NCI-H526 (cell line): ENCODE measurements at places on chromosomes 6 and 20.

- no peak for DNase-seq
Observed at GRCh38 chr6:111237852-111238251, 150.5 kb downstream of the SLC16A10 start.

- DNase-seq = peak; percentile 18
Observed at GRCh38 chr20:25285091-25285647, 37.3 kb downstream of the PYGB start.

DNA sequence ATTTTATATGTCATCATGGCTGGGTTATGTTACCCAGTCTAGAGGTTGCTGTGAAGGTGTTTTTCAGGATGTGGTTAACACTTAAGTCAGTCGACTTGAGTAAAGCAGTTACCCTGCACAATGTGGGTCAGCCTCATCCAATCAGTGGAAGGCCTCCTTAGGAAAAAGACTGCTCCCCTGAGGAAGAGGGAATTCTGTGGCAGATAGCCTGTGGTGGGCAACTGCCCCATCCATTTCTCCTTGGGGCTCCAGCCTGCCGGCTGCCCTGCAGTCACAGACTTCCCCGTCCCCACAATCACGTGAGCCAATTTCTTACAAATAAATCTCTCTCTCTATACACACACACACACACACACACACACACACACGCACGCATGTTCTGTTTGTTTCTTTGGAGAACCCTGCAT, 34.5 kb upstream of the MPC1 start:
- DNase-seq = no peak

DNA sequence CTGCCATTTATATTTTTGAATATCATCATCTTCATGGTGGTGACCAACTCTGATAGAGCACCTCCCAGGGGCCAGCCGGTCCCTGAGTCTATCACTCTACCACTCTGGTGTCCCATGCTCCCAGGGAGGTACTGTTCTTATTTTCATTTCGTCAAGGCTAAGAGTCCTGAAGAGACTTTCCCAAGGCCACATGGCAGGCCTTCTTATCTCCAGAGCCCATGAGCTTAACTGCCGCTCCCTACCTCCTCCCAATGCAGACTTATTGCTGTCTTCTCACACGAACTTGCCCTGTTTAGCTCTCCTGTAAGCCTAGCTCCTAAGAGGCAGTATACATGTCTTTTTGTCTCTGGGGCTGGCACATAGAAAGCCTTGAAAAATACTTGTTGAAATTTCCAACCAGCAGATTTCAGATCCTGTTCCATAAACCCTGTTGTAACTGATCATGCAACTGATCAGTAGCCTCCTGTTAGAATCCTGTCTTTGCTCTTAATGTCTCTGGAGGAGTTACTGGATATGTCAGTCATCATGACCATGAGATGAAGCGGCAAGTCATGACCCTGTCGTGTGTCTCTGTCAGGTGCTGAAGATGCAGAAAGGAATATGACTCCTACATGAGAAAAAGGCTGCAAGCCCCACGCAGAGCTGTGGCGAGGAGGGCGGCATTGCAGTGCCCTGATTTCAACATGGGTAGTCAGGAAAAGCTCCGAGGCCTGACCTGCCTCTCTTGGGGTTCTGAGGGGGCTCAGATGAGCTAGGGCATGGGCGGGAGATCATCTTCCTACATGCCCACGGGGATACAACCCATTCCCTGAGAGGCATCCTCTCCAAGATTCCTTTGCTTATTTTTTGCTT, 60.0 kb downstream of the TTI1 start:
- no peak for DNase-seq

DNA sequence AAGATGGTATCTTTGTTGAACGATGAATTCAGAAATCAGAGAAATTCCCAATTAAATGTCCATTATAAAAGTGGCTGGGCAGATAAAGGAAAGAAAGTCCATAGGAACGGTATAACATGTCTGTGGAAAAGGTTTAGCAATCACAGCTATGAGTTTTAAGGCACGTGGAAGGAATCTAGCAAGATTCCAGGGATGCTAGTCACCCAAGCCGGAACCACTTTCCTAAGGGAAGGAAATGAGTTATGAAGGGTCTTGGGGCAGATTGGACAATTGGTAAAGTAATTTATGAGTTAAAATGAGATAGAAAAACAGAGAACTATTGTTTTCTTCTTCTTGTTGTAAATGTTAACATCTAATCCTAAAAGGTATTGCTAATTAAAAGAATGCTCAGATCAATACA, 384.8 kb downstream of the ADGRB3 start:
- DNase-seq = no peak

GRCh38 chr6:10373642-10374359, 41.1 kb downstream of the TFAP2A start:
- DNase-seq = no peak

- peak; percentile 5 for DNase-seq
Observed at GRCh38 chr6:6599468-6599873, 11.0 kb downstream of the LY86 start.

DNA sequence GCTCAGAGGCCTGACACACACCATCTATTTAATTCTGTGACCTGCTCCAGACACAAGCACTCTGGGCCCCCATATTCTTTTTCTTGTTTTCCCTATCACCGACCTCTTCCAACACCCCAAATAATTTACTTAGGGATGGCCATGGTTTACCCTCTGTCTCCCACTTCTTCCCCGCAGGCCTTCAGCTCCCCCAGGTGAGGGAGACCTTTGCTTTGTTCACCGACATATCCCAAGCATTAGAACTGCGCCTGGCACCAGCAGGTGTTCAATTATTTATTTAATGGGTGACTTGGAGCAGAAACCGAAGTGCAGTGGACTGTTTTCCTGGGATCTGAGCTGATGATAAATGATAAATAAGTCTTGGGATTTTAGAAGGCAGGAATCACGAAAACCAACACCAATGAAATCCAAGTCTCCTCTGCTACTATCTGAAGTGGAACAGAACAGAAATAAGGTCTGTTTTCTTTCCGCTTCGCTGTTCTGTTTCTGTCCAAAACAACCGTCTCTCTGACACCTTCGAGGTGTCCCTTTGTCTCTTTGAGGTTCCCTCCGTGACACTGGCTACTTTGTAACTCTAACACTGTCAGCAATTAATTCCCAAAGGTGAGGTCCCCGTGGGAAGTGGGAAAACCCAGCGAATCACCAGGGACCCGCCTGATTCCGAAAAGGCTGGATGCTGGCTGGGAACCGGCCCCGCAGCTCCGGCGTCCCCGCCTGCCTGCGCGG, 1.1 kb upstream of the RIN2 start:
- peak; percentile 58 for DNase-seq

DNA sequence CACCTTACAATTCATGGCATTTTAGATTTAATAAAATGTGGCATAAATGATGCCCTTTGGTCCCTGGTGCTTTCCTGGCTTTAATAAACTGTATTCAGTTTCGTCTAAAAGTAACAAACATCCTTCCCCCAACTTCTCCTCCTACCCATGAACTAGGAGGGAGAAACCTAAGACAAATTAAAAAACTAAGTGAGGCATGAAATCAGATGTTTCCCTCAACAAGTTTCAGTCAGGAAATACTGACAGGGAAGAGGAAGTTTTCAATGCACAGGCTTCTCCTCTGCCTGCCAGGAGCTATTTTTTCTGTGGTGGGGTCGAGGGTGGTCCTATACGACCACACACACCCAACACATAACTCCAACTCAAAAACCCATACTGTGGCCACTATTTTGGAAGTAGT, 10.0 kb downstream of the HBS1L start:
- DNase-seq = no peak

DNA sequence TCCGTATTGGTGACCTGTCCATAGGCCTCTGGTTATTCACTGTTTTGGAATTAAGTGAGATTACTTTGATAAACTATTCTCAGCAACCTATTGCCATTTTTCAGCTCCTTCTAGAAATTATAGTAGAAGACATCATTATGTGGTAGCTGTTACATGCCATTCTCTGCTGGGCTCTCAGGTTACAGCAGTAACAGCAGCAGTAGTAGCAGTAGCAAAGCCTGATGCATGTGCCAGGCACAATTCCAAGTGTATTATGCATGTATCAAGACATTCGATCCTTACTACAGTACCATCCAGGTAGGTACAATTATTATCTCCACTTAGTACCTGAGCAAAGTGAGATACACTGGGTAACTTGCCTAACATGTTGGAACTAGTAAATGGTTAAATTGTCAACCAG, 74.3 kb downstream of the RPS12 start:
- no peak for DNase-seq

DNA sequence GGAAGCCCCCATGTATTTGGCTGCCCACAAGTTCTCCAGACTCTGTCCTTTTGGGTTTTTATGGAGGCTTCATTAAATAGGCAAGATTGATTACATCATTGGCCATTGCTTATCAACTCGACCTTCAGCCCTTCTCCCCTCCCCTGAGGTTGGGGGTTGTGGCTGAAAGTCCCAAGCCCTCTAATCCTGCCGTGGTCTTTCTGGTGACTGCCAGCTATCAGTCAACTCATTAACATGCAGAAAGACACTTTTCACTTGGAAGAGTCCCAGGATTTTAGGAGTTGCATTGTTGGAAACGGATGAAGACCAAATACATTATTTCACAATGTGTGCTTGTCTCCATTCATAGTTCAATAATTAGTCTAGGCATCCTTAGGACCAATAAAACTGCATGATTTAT, 9.5 kb downstream of the CDC5L start:
- DNase-seq = no peak

GRCh38 chr6:26056583-26057350, 30.5 kb upstream of the HFE start:
- no peak for DNase-seq

DNA sequence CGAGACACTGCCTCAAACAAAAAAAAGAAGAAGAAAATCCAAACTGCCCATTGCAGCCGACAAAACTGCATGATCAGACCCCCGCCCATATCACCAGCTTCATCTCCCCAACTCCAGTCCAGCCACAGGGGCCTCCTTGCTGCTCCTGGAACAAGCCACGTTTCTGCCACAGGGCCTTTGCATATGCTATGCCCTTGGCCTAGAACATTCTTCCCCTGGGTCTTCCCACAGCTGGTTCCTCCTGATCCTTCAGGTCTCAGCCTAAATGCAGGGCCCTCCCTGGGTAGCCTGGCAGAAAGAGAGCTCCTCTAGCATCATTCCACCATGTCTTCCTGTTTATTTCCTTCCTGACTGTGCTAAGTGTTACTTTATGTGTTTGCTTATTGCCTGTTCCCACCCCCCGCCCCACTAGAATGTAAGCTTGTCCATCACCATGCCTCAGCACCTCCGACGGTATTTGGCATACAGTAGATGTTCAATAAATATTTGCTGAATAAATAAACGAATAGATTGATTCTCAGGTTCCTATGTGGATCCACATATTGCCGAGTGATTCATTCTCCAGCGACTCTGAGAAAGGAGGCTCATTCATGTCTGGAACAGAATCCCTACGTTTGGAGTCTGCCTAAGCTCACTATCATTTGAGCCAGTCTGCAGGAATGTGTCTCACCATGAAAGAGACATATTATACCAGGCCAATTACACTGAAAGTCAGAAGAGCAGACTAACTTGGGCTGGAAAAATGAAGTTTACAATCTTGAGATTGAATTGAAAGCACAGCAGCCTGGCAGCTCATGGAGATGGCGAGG, 56.1 kb downstream of the NFATC2 start:
- no peak for DNase-seq

DNA sequence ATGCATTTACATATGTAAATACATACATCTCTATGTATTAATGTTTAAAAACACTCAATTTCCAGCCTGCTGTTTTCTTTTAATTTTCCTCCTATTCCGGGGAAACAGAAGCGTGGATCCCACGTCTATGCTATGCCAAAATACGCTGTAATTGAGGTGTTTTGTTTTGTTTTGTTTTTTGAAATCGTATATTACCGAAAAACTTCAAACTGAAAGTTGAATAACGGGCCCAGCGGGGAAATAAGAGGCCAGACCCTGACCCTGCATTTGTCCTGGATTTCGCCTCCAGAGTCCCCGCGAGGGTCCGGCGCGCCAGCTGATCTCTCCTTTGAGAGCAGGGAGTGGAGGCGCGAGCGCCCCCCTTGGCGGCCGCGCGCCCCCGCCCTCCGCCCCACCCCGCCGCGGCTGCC, 355 bp upstream of the BMP2 start:
- DNase-seq = no peak

- no peak for DNase-seq
Observed at GRCh38 chr6:105432797-105433196, 29.9 kb upstream of the PREP start.

- no peak for DNase-seq
Observed at GRCh38 chr6:46819561-46819960, 26.4 kb downstream of the MEP1A start.

- DNase-seq = no peak
Observed at GRCh38 chr6:152186840-152187239, 379.4 kb downstream of the ESR1 start.

GRCh38 chr6:139846538-139847456, 472.3 kb upstream of the CITED2 start:
- DNase-seq = peak; percentile 82

GRCh38 chr6:13668291-13668928, 43.2 kb downstream of the RANBP9 start:
- no peak for DNase-seq

- DNase-seq = no peak
Observed at GRCh38 chr6:8579372-8579771, 144.0 kb upstream of the SLC35B3 start.

- DNase-seq = peak; percentile 60
Observed at GRCh38 chr6:7050872-7051779, 56.6 kb upstream of the RREB1 start.

- DNase-seq = peak; percentile 82
Observed at GRCh38 chr6:136956590-136957544, 34.8 kb downstream of the SLC35D3 start.

DNA sequence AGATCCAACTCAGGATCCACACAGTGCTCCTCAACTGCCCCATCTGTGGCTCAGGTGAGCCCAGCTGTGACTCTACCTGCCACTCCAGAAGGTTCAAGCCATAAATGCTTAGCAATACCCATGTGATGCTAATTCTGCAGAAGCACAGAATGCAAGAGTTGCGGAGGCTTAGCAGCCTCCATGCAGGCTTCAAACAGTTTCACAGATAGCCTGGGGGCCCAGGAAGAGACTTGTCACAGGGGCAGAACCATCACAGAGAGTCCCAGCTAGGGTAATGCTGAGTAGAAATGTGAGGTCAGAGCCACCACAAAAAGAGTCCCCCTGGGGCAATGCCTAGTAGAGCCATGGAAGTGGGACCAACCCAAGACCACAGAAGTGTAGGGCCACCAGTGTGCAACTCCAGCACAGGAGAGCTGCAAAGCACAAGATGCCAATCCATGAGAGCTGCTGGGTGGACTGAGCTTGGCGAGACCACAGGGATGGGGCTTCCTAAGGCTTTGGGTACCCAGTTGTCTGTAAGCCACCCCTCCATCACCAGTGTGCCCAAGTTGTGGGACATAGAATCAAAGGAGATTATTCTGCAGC, 283.9 kb downstream of the UBE3D start:
- DNase-seq = no peak
